ENCODE measurements at places on chromosomes 1 and 21.

DNA sequence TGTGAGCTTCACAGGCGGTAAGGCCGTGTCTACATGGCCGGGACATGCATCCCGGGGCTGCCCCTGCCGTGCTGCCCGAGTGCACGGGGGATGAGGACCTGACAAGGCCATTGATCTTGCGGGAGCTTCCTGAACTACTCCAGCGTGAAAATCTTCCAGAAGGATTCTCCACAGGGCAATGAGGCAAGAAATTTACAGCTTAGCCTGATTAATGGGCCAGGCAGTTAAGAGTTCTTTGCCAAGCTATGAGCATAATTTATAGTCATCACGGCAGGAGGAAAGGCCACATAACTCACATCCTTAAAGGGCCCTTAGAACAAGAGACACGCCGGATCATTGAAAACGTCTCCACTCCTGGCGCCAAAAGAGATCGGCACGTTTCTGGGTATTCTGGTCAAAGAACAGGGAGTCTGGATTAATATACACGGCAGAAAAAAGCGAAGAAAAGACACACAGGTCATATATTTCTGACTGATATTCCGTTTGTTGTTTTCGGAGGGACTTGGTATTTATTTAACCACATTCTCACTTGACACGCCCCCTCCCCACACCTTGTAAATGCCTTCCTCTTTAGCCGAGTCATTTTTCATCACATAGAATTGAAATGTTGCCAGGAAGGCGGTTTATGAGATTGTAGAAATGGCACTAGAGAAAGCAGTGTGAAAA, 180.5 kb downstream of the DYRK1A start:
- DNase-seq: no peak

DNA sequence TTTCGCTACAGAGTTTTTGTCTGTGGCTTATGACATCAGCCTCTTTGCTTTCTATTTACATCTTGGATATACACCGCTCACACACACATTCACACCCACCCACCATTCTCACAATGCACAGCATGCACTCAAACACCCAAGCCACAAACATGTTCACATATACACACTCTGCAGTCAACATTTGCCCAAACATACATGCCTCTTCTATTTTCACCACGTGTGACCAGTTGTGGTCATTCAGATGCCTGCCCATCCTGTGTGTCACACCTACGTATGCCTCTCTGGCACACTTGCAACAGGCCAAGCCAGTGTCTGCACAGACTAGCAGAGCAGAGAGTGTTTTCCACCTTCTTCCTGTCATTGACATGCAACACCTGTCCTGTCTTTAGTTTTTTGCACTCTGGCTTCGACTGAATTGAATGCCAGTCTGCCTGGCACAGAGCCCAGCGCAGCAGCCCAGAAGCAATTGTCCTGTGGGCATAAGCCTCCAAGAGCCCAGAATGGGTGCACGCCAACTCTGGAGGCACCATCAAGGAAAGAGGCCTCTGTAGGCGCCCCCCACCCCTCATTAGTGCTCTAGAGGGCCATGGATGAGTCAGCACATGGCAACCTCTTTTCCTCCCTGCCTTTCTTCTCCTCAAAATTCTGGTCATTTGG, 37.7 kb upstream of the LRRN2 start:
- no peak for DNase-seq

- DNase-seq: no peak
These were observed 393.1 kb downstream of the PTPRU start for GRCh38 chr1:29629401-29629800.

GRCh38 chr1:9069326-9070100, at the start of gene SLC2A5:
TSS of gene SLC2A5 (minus strand) at chr1:9069635. CDS start at chr1:9069536, 99 bp downstream.
- DNase-seq: no peak

DNA sequence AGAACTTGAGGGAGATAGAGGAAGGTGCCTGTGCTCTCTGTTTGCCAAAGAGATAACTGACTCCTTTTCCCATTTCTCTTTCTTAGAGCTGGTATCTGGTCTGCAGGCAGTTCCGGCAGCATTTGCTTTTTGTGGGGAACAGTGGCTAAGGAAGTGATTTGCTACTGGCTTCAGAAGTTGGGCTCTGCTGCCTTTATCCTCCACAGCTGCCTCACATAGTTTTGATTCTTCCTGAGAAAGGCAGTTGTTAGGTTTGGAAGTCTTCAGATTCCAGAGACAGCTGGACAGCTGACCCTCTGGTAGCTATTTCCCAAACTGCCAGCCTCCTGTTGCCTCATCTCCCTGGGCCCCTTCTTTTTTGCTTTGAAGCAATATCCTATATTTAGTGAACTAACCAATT, 62.6 kb upstream of the MACF1 start:
- no peak for DNase-seq

- no peak for DNase-seq
These were observed 153.6 kb upstream of the SAMSN1 start for GRCh38 chr21:14699433-14700407.

DNA sequence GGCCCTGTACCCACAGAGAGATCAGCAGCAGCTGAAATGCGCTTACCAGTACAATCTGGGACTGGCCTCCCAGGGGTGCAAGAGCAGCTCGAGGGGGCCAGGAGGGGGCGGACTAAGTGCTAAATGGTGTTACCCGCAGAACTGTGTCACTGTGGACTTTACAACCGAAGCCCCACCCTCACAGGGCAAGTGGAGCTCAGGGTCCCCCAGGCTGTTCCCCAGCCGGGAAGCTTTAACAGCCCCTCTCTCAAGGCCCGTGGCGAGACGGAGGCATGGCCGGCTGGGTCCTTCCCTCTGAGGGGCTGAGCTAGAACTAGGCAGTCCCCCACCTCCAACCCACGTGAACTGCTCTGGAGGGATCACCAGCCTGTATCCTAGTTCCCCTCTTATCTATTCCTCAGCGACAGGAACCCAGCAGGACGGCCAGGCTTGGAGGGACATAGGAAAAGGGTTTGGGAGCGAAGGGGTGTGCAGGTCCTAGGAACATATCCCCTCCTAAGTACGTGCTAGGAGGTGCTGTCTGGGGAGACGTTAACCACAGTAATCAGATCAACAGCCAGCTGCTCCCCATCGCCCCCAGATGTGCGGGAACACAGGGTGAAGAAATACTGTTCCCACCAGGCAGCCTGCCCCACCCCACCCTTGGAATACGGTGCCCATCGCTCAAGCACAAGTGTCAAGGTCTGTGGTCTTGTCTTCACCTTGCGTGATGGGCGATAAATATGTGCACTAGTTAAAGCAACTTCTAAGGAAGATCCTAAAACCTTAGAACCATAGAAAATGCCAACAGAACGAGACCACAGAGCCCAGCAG, 24.4 kb downstream of the ZBTB17 start:
- no peak for DNase-seq

DNA sequence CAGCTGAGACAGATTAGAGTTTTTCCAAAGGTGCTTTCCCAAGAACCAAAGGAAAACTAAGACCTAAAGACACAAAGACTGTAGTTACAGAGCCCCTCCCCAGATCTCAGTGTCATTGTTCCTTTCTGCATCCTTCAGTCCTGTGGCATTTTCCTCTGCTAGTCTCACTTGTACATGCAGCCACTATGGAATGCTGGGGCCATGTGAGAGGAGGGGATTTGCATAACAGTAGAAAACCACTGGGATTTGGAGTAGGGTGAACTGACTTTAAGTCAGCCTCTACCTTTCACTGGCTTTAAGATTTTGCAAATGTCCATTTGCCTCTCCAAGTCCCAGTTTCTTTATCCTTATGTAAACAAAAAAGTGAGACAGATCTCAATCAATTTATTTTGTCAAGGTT, 119.4 kb upstream of the F3 start:
- DNase-seq: no peak

All from smooth muscle cell of the brain vasculature (primary cell).